ENCODE measurements at places on chromosomes 5 and 9.

- no peak for DNase-seq
Observed at GRCh38 chr5:145943674-145944121, 7.3 kb downstream of the SH3RF2 start.

DNA sequence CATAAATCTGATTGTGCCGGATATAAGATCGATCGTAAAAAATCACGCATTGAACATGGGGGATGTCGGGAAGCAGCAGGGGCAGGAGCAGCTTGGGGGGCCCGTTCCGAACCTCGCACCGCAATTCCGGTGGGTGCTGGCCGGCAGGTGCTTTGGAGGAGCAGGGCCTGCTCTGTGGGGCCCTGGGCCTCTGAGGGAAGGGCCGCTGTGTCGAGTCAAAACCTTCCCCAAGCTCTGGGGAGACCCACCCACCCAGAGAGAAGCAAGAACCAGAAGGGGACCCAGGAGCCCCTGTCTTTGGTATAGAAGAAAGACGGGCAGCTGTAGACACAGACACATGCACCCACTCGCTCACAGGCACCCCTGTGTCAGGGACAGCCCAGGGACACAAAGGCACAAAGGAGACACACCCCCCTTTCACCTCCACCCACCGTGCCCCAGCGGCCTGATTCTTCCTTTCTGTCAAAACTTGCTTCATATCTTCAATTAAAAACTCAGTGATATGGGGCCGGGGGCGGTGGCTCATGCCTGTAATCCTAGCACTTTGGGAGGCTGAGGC lies 49.4 kb upstream of the ZBTB43 start:
- no peak for DNase-seq

GRCh38 chr5:176773408-176774035 lies 36.8 kb upstream of the UNC5A start:
- no peak for DNase-seq

DNA sequence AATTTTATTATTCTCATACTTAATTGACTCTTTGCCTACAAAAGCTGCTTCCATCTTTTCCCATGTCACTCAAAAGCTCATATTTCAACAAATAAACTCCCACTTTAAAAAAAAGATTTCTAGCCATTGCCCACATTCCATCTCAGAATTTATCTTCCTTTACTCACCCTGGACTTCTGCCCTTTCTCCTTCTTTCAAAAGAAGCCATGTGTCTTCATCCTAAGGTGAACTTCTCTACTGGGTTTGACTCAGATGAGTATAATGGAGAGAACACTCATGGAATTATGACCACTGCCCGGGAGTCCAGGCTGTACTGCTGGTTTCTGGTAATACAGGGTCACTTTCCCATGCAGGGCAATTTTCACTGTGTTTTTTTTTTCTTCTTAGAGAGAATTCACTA lies 548.5 kb upstream of the ZNF462 start:
- no peak for DNase-seq

DNA sequence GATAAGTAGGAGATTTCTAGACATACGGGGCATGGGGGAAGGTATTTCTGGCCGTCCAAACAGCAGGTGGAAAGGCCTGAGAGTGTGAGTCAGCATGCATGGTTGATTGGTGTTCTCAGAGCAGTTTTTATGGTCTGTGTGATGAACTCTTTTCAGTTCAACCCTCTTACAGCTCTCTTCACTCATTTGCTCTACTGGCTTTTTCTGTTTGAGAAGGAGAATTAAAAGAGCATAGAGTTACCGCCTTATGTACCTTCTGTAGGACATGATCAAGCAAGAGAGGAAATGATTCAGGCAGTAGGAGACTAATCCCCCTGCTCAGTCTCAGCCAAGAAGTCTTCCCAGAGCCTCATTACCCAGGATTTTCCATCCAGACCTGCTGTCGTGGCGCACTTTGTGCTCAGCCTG lies 92.4 kb downstream of the PRDM6 start:
- DNase-seq, result no peak

- DNase-seq, result no peak
Observed at GRCh38 chr5:135348918-135349317, 50.1 kb downstream of the MACROH2A1 start.

DNA sequence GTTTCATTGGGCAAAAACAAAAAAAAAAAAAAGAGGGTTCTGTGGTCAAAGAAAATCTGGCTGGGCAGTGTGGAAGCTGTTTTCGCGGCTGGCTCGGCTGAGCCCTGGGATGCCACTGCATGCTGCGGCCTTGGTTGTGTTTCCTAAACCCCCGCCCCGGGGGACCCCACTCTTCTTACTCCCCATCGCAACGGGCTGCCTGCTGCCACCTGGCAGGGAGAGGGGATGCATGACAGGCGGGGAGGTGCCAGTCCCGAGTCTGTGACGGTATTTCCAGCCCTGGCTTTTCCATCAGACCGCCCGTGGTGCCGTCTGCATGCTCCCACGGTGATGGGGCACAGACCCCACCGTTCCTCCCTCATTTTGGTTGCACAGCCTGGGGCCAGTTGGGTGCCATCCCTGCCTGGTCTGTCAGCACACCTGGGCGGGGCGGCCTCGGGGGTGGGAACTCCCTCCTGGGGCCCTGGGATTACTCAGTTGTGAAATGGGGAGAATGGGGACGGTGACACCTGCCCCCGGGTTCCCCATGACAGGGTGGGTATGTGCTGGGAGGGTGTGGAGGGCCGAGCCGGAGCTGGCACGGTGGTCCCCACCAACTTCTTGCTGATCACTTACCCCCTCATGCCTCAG lies 101.0 kb downstream of the RXRA start:
- no peak for DNase-seq

- DNase-seq, result no peak
Observed at GRCh38 chr5:72440207-72440638, 67.0 kb downstream of the ZNF366 start.

GRCh38 chr9:105877721-105878120 lies 183.4 kb downstream of the TMEM38B start:
- no peak for DNase-seq

GRCh38 chr9:105531530-105531929 lies 26.4 kb upstream of the FKTN start:
- no peak for DNase-seq

- peak; percentile 23 for DNase-seq
Observed at GRCh38 chr5:122077366-122078115, 518 bp downstream of the LOX start.

GRCh38 chr5:74530326-74531050 lies 110.0 kb downstream of the ENC1 start:
- DNase-seq, result no peak

DNA sequence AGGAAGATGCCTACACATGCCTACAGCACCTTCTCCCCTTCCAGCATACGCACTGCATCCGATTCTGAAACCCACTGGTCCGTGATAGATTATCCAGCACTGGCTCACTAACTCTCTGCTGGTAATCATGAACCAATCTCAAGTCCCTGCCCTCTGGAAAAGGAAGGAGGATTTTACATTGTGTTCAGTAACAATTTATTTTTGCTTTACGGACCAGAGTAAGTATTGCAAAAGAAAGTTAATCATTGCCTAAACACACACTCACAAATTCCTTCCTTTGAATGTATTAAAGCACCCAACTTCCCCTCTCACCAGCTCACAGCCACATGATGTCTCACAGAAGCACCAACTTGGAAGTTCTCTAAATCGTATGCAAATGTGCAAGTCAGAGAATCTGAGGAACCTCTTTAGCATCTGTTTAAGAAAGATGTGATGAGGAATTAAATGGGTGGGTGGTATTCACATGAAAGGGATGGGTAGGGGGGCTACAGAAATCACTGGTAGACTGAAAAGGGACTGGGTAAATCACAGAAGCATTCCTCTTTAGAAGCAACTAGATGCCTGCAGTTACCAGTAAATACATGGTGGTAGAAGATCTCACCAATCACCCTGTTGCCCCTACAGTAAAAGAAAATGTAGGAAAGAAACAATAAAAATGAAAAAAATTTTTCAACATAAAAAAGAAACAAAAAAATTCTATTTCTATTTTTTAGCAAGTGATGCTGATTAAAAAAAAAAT lies 8.4 kb downstream of the GNAQ start:
- no peak for DNase-seq

DNA sequence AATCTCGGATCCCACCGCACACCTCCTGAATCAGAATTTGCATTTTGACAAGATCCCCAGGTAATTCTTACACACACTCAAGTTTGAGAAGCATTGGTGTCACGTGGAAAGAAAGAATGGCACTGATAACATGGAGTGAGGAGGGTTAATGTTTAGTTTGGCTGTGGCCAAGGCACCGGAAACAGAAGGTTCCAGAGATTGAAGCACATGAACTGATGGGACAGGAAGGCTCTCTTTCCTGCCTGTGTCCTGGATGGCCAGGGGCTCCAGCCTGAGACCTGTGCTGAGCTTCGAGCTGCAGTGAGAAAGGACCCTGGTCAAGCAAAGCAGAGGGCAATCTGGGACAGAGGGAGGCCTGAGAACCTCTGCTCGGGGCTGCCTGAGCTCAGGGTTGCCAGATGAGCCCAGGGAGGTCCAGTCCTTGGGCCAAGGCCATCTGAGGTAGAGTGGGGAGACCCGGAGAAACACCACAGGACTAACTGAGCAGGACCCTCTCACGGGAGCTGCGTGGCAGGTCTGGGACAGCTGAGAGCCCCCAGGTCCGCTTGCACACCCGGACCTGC lies 27.3 kb downstream of the AFAP1L1 start:
- no peak for DNase-seq

DNA sequence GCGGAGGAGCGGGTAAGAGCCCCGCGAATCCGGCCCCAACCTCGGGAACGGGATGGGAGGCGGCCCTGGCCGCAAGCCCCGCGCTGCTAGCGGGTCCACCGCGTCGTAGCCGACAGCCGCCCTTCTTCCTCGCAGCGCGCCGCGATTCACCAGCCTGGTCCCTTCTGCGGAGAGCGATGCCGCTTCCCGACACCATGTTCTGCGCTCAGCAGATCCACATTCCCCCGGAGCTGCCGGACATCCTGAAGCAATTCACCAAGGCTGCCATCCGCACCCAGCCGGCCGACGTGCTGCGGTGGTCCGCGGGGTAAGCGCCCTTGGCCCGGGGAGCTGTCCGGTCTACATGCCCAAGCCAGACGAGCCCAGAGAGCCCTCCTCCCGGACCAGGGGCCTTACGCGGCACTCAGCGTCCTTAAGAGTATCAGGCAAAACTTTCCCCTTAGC lies 335 bp downstream of the ROPN1L start:
- DNase-seq, result no peak

DNA sequence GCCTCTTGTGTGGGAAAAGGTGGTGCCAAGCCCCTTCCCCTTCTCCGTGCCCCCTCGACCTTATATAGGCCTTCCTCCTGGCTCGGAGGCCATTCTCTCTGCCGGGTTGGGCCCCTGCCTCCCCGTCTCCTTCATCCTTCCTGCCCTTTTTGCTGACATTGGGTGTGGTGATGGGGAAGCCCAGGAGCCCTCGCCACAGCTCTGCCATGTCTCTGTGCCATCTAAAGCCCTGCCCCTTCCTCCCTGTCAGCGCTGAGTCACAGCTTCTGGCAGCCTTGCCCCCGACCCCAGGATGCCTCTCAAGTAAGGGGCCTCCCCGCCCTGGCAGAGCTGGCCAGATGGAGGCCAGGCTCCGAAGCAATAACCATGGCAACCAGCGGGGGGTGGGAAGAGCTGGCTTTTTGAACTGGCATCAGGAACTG lies 30.4 kb downstream of the JADE2 start:
- peak; percentile 91 for DNase-seq

GRCh38 chr5:41763081-41763480 lies 107.1 kb downstream of the OXCT1 start:
- DNase-seq, result no peak

DNA sequence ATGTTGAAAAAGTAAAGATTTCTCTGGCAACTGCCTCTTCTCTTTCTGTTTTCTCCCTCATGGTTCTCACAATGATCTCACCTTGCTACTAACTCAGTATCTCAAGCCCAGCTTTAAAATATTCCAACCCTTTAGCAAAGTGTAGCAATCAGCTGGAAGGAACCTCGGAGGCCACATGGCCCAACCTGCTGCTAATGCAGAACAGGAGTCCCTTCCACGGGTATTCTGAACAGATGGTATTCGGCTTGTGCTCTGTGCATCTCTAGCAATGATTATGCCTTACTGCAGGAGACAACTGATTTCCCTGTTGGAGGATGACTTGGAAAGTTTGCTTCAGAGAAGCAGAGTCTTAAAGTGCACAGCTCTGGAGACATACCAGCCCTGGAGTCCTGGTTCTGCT lies 151.8 kb upstream of the PPP1R2B start:
- DNase-seq, result no peak

DNA sequence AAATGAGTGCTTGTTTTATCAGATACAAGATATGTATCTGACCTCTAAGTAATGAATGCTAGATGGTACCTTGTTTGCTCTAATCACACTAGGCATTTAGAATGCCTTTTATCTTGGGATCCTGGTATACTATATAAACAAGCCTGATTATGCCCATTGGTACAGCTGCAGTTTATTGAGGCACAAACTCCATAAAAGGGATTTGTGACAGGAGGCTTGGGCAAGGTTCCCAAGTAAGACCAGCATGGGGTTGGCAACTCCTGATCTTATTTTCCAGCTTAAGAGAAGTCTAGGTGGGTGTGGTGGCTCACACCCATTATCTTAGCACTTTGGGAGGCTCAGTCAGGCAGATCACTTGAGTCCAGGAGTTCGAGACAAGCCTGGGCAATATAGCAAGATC lies 93.9 kb upstream of the DMRT1 start:
- DNase-seq, result no peak

GRCh38 chr9:36118201-36118600 lies 18.3 kb upstream of the GLIPR2 start:
- no peak for DNase-seq

DNA sequence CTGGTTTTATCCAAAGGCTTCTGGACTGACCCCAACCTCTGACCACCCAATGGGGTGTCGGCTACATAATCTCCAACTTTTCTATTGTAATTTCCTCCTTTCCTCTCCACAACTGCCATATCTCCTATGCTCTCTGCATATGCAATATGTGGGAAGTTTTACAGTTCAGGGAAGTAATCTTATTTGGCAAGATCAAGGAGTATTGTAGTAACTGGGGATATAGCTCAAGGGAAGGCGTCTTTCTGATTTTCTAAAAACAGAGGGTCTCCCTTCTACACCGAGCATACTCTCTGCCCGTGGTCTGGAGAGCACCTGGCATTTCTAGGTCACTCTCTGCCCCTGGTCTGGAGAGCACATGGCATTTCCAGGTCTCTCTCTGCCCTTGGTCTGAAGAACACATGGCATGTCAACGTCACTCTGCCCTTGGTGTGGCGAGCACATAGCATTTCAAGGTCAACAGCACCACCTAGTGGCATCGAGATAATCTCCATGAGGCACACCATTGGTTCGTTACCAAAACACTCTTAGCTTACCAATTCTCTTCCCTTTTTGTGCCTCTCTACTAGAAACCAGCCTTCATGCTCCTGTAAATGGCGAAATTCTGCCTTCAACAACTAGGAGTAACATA lies 616.4 kb upstream of the NUDT12 start:
- DNase-seq, result peak; percentile 36

DNA sequence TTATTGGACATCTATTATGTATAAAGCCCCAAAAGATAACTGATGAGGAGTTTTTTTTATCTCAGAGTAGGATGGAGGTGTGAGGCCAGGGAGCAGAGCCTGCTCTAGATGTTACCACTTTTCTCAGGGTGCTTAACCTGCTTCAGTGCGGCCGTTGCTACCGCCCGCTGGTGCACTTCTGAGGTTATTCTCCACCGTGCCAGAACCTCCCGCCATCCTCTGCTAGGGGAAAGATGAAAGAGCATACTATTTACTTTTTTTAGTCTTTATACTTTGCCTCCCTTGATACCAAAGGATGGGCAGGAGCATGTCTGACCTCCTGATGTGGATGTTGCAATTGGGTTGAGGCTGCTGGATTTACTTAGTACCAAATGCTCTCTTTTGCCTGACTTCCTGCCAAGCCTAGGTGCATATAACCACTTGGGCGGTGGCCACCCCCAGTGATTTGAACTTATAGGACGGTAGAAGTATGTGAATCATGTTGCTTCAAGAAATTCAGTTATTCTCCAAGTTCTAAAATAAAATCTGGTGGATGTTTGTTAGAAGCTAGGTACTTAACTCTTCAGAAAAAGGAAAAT lies 71.1 kb upstream of the HSPB3 start:
- DNase-seq, result no peak
